ENCODE measurements at places on chromosomes 5 and 9.

- no peak overlapping the region for H3K27ac ChIP-seq
- DNase-seq, result no peak
- H3K4me3 ChIP-seq, result no peak overlapping the region
- H3K36me3 ChIP-seq, result no peaks in the 10 kb centered on the region
These were observed 26.0 kb downstream of the PSIP1 start for GRCh38 chr9:15484802-15485201.

DNA sequence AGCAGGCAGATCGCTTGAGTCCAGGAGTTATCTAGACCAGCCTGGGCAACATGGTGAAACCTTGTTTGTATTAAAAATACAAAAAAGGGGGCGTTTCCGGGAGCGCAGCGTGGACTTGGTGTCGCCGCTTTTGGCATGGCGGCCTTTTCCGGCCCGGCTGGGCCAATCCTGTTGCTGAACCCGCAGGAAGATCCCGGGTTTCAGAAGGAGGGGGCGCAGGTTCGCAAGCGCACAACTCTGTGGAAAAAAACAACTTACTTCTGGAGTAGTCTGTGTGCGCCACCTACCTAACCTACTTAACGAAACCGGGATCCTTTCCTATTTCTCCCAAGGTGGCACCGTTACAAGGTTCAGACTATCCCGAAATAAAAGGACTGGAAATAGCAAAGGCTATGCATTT is 198.6 kb downstream of the MSX2 start:
- no peak overlapping the region for H3K4me3 ChIP-seq
- no peaks in the 10 kb centered on the region for H3K36me3 ChIP-seq
- no peak overlapping the region for H3K27ac ChIP-seq

DNA sequence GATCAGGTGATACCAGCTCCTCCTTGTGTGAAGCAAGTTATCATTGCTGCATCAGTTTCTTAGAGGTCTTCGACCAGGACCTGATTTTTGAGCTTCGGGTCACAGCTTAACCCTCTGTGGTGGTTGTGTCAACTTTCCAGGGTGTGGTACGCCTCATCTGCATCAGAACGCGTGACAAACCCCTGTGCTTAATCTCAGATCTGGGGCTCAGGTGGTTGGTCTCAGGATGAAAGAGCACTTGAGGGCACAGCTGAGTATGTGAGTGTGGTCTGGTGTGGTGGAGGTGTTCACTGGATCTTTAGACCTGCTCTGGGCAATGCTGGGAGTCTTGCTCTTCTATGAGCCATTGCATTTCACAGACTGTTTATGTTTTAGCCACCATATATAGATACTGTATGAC is 64.1 kb downstream of the OSTF1 start:
- H3K4me1 ChIP-seq, result no peaks in the 10 kb centered on the region
- DNase-seq, result no peak
- no peak overlapping the region for H3K4me3 ChIP-seq
- no peak overlapping the region for H3K27ac ChIP-seq
- H3K27me3 ChIP-seq, result no peaks in the 10 kb centered on the region
- peaks cover 72% of the 10 kb centered on the region for H3K36me3 ChIP-seq

GRCh38 chr9:134059661-134060395 is 8.0 kb downstream of the BRD3 start:
- no peak overlapping the region for H3K4me3 ChIP-seq
- no peak for DNase-seq
- H3K36me3 ChIP-seq, result no peaks in the 10 kb centered on the region
- no peaks in the 10 kb centered on the region for H3K27me3 ChIP-seq
- peaks cover 59% of the 10 kb centered on the region for H3K4me1 ChIP-seq

DNA sequence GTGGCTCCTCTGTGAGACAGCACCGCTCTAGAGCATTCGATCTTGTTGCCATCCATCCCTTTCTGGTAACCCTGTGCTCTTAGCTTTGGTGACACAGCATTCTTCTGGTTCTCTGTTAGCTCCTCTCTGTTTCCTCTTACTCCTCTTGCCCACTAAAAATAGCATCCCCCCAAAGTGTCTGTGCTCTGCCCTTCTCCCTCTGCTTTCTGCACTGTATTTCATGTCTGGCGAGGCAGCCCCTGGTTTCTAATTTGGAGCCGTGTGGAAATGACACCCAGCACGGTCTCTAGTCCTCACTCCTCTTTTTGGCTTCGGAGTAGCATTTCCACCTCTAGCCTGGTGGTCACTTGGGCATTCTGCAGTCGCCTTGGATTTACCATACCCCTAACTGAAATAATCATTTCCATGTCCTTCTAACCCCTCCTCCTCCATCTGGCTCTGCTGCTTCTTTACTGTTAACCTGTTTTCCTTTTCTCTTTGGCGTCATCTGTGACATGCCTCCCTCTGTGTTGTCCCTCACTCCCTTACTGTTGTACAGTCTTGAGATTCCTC is 23.8 kb downstream of the NPR3 start:
- no peak overlapping the region for H3K4me3 ChIP-seq
- no peaks in the 10 kb centered on the region for H3K4me1 ChIP-seq
- no peak for DNase-seq
- no peak overlapping the region for H3K27ac ChIP-seq
- H3K36me3 ChIP-seq, result no peaks in the 10 kb centered on the region
- no peaks in the 10 kb centered on the region for H3K27me3 ChIP-seq

GRCh38 chr5:68374796-68375518 is 159.4 kb downstream of the PIK3R1 start:
- H3K27me3 ChIP-seq, result no peaks in the 10 kb centered on the region
- H3K4me1 ChIP-seq, result peaks cover 10% of the 10 kb centered on the region
- H3K4me3 ChIP-seq, result no peak overlapping the region
- no peak for DNase-seq
- H3K27ac ChIP-seq, result peak overlapping the region; percentile 1
- no peaks in the 10 kb centered on the region for H3K36me3 ChIP-seq

DNA sequence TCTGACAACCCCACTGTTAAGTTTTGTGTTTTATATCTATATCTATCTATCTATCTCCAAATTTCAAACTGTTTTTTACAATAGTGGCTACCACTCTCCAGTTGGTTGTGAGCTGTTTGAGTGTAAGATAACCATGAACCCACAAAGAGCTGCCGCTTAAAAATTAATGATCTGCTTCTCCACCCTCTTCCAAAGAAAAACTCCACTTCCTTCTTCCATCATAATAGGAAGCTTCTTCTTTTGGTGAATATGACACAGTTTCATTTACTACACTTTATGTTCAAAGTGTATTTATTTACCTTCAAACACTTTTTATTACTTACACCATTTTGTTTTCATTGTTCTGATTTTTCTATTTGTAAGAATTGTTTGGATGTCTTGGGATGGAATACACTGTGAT is 37.9 kb downstream of the SPZ1 start:
- H3K4me1 ChIP-seq, result no peaks in the 10 kb centered on the region
- DNase-seq, result no peak
- no peak overlapping the region for H3K4me3 ChIP-seq
- H3K36me3 ChIP-seq, result no peaks in the 10 kb centered on the region
- no peak overlapping the region for H3K27ac ChIP-seq

GRCh38 chr9:137236936-137237421 is 4.1 kb upstream of the TUBB4B start:
- H3K27me3 ChIP-seq, result no peaks in the 10 kb centered on the region
- peaks cover 4% of the 10 kb centered on the region for H3K36me3 ChIP-seq
- DNase-seq, result no peak
- no peak overlapping the region for H3K4me3 ChIP-seq

DNA sequence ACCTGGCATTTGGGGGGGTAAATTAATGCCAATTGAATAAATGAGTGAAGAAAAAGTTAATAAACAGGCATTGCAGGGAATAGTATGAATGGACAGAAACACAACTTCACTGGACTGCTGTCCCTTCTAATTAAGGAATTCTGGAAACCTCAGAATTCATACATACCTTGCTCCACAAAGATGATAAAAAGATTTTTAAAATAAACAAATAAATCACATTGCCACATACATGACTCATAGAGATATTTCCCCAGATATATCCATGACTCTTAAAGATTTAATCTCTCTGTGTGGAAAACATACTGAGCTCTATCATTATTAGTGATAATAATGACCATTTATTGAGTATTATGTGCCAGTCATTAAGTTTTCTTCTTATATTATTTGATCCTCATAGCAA is 469.0 kb upstream of the MEF2C start:
- H3K4me1 ChIP-seq, result no peaks in the 10 kb centered on the region
- no peak overlapping the region for H3K4me3 ChIP-seq
- no peak for DNase-seq
- H3K27ac ChIP-seq, result no peak overlapping the region

- no peaks in the 10 kb centered on the region for H3K27me3 ChIP-seq
- DNase-seq, result no peak
- H3K4me3 ChIP-seq, result no peak overlapping the region
- no peak overlapping the region for H3K27ac ChIP-seq
- no peaks in the 10 kb centered on the region for H3K36me3 ChIP-seq
These were observed 94.7 kb downstream of the YTHDC2 start for GRCh38 chr5:113608113-113608596.

DNA sequence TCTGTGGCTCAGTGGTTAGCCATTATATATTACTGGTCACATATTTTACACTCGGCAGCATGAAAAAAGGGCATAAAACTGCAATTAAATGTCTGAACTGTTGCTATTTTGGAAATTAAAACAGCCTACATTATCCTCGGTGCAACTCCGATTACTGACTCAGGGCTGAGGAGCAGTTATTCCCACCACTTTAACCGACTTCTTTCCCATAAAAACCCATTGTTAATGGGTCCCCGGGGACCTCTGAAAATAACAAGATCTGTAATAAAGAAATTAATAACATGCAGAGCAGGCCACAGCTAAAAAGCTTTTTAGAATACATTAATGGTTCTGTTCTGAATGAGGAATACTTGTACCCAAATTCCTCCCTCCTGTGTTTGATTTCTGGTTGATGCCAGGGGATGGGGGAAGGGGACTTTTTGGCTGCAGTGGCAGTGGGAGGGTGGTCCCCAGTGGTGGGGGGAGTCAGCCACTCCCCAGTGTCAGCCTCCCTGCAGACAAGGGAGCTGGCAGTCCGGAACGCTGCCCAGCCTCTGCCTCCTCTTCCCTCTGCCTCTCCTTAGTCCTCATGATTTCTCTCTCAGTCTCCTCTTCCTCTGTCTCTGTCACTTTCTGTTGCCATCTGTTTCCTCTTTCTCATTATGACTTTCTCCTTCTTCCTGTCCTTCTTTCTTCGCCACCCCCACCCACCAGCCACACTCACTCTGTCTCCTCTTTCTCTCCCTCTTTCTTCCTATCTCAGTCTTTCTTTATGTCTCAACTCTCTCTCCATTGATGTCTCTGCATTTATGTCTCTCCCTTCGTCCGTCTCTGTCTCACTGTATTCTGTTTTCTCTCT is 59.0 kb upstream of the ZBTB43 start:
- H3K4me3 ChIP-seq, result no peak overlapping the region
- H3K27me3 ChIP-seq, result no peaks in the 10 kb centered on the region
- H3K4me1 ChIP-seq, result no peaks in the 10 kb centered on the region
- no peak for DNase-seq

DNA sequence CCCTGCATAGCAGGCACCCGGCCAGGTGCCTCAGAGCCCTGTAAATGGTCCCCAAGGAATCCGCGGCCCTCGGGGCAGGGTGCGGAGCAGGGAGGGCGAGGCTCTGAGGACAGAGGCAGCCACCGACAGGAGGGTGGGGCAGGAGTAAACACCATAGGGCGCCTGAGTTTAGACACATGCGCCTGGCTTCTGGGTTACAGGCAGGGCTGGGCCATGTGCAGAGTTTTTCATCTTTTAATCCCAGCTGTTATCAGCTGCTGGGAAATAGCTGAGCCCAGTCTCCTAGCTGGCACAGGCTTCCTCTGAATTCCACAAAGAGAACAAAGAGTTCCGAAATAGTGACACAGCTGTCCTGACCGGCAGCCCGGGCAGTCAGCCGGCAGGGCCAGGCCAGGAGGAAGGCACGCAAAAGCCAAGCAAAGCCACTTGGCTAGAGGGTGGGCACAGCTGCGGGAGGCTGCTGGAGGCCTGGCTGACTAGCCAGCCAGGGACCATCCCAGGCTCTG is 98.9 kb upstream of the PHYKPL start:
- DNase-seq, result no peak
- H3K36me3 ChIP-seq, result no peaks in the 10 kb centered on the region
- peaks cover 13% of the 10 kb centered on the region for H3K4me1 ChIP-seq

DNA sequence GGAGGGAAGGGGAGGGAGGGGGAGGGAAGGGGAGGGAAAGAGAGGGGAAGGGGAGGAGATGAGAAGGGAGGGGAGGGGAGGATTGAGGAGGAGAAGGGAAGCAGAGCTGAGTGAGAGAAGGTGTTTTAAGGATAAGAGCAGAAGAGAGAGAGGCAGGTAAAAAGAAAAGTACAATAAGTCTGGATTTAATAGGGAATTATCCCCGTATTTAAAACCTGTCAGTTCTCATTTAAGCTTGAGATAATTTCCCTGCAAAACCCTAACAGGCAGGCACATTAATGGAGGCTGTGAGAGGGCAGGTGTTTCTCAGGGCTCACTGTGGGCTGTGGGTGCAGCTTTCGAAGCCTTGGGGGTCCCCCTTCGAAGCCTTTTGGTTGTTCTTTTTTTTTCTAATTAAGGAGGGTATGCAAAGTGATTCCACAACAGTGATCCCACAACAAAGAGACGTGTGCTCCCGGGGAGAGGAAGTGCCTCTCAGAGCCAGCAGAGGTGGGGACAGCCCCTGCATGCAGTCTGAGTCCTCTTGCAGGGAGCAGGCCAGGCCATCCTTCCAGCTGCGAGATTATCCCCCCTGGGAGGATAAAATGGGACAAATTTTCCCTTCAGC is 317.9 kb upstream of the IRX1 start:
- H3K4me1 ChIP-seq, result no peaks in the 10 kb centered on the region
- no peak overlapping the region for H3K27ac ChIP-seq
- no peaks in the 10 kb centered on the region for H3K36me3 ChIP-seq
- H3K27me3 ChIP-seq, result peaks cover 5% of the 10 kb centered on the region
- H3K4me3 ChIP-seq, result no peak overlapping the region

DNA sequence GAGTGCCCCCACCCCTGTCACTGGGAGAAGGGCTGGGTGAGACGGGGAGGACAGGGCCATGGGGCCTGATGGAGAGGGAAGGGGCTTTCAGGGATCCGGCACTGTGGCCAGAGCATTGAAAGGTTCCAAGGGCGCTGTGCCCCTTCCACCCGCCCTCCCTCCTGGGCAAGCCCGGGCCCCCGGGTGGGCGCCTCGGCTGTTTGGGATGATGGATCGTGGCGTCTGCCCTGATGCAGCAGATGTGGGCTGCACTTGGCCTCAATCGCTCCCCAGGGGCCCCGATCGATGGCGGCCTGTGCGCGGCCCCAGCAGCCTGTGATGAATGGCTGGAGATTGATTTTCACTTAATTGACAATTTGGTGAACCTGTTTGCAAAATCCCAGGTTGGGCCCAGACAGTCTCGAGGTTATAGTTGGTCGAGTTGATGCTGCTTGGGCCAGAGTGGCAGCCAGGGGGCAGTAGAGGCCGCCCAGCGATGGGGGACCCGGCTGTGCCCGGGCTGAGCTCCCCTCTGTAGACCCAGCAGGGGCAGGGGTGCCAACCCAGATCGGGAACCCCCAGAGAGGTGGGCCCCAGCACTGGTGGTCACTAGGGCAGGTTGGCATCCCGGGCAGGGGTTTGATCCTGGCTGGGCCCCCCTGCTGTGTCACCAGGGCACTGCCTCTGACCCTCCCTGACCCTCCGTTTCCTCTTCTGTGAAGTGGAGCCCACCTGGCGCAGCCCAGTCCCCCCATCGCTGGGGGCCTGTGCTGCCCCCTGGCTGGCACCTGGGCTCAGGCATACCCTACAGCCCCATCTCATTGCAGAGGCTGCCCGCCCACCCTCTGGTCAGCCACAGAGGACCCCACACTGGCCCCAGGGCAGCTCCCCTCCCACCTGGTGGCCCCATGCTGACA is 34.7 kb downstream of the LHX3 start:
- H3K36me3 ChIP-seq, result no peaks in the 10 kb centered on the region
- DNase-seq, result no peak
- no peak overlapping the region for H3K27ac ChIP-seq
- no peak overlapping the region for H3K4me3 ChIP-seq
- H3K27me3 ChIP-seq, result peaks cover 64% of the 10 kb centered on the region

All from esophagus squamous epithelium (tissue), 5 donors.